ENCODE measurements at places on chromosomes 1 and 21. TPM values are rescaled to one million over a fixed set of nuclear protein-coding genes. Genes with fewer than 3 reads are reported as not detected.

MYBPHL gene
- not detected for total RNA-seq

DNA sequence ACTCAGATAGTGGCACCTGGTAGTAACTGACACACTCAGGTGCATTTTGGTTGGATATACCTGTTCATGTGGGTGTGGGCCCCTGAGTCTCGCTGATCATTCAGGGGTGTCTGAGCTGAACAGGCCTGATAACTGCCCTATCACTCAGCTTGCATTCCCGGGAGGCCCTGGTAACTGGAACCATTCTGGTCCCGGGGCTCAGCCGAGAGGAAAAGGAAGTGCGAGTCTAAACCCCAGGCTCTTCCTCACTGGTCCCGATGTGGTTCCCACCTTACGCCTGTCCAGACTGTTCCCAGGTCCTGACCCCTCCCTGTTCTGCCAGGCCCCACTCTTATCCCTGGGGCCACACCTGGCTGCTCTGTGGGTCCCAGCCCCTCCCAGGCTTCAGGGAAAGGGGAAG is 11.7 kb upstream of the CDK18 start:
- DNase-seq: no peak

DNA sequence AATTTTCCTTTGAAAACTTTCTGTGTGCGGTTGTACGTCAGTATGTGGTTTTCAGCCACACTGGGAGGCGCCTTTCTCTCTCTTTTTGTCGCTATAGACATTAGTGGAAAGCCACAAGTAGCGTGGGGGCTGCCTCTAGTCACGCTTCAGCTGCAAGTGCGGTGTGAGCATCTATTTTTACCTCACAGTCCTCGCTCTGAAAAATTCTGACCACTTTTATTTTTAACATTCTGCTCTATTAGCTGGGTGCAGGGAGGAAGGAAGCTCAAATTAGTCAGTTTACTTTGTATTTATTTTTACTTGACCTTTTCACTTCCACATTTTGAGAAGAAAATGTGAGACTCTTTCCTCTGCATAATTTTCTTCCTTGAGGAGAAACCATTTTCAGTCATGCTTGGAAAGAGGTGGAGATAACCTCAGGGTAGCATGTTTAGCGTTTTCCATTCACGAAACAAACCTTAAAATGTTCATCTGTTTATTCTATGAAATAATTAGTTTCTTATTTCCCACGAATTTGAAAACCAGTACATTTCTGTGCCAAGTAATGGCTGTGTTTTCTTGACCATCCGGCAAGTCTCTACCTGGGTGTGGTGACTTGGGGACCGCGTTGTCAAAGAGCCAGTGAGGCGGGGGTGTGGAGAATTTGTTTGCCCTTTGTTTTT is 35.6 kb downstream of the ADARB1 start:
- peak; percentile 79 for DNase-seq

USF1 gene
- total RNA-seq: 46.5 TPM

- peak; percentile 61 for DNase-seq
Observed at GRCh38 chr21:41953249-41953830, 478 bp downstream of the C2CD2 start.

GRCh38 chr1:202844259-202844658 is 33.5 kb downstream of the PCAT6 start:
- no peak for DNase-seq

DNA sequence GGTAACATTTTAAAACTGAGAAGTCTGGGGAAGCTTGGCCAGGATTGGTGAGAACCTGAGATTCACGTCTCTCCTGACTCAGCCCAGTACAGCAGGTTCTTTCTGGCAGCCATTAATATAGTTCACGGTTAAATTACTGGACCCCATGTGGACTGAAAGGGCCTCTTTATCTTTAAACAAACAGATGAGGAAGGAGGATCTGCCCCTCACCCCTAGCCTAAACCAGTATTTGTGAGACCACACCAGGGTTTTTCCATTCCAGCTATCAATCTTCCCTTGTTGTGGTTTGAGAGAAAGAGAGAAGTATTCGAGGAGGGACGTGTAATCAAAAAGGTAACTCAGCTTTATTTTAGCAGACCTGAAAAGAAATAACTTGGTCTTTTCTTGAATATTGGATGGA is 137.1 kb downstream of the PROX1 start:
- no peak for DNase-seq

DNA sequence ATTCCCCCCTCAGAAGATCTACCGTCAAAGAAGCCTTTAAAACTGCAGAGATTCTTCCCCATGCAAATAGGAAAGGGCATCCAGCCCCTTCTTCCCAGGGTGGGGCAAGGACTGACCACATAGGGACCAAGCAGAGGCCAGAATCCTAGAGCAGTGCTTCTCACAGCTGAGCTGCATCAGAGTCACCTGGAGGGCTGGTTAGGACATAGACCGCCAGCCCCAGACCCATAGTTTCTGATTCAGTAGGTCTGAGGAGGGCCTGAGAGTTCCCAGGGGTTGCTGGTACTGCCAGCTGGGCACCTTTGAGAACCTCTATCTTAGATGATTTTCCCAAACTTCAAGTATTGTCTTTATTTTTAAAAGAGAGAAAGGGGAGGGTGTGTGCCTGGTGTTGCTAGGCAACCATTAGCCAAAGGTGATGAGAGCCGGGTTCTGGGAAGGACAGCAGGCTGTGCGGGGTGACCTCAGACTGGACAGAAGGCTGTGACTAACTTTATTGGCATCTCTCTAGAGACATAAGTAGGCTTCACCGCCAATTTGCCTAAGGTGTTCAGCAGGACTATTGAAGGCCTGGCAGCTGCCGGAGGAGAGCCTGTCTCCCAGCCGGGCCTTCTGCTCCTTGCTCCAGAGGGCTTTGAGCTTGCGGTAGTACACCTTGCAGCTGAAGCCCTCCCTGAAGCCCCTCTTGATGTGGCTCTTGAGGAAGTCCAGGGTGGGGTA is 3.0 kb downstream of the SPATA46 start:
- no peak for DNase-seq

MASP2 gene
- 0.28 TPM for total RNA-seq

- DNase-seq: no peak
Observed at GRCh38 chr1:206059355-206059915, 6.5 kb downstream of the RHEX start.

DNA sequence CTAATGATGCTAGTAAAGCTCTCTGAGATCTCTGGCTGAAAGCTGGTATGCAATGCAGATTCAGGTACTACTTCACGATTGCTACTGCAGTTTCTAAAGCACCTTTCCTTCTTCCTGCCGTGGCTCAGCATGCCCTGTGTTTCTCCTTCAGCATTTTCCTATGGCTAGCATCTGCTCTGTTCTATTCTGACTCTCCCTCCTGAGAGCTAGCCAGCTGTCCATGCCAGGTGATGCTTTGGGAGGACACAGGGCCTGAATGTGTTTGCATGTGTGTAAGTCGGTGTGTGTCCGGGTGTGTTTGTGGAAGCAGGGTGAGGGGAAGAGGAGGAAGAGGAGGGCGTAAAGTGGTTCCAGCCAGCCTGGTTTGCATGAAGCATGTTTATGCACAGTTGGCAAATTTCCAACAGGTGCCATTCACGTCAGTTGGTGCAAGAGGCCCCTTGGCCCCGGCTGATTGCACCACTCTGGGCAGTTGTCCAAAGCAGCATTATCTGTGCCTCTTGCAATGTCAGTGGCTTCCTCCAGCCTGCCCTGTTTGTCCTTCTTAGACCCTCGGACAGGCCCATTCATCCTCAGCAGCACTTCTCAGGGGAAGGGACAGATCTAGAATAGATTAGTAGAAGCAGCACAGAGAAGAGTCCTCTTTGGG is 433.3 kb downstream of the DISC1 start:
- peak; percentile 41 for DNase-seq

DNA sequence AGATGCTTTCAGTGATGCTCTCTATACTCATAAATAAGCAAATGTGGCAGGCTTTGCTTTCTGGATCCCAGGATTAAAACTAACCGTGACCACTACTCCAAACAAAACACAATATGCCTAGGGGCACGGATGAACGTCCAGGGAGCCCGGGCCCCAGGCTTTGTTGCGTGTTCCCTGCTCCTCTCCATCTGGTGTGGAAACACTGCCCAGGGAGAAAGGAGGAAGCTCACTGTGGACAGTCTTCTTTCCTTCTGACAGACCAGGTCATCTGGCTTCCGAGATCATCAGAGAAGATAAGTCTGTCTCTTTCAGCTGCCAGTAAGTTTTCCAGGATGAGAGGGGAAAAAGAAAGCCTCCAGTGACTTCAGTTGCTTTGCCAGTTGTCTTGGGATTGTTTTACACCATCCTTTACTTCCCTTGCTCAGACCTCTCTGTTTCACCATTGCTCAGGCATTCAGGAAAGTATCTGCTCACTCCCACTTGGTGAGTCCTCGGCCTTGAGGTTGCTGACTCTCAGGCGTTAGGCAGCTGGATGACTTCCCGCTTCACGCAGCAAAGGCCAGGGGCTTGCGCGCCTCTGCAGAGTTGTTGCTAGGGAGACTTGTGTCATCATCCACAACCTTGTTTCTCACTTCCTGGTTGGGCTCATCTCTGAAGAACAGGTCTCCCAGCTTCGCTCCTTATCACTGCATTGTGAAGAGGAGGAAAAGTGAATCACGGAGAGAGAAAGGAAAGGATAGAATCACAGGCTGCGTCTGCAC is 20.6 kb upstream of the PGD start:
- no peak for DNase-seq

- DNase-seq: no peak
Observed at GRCh38 chr1:148362216-148362611, 120.9 kb downstream of the PPIAL4G start.

- no peak for DNase-seq
Observed at GRCh38 chr1:228143480-228144192, 3.6 kb downstream of the GUK1 start.

DNA sequence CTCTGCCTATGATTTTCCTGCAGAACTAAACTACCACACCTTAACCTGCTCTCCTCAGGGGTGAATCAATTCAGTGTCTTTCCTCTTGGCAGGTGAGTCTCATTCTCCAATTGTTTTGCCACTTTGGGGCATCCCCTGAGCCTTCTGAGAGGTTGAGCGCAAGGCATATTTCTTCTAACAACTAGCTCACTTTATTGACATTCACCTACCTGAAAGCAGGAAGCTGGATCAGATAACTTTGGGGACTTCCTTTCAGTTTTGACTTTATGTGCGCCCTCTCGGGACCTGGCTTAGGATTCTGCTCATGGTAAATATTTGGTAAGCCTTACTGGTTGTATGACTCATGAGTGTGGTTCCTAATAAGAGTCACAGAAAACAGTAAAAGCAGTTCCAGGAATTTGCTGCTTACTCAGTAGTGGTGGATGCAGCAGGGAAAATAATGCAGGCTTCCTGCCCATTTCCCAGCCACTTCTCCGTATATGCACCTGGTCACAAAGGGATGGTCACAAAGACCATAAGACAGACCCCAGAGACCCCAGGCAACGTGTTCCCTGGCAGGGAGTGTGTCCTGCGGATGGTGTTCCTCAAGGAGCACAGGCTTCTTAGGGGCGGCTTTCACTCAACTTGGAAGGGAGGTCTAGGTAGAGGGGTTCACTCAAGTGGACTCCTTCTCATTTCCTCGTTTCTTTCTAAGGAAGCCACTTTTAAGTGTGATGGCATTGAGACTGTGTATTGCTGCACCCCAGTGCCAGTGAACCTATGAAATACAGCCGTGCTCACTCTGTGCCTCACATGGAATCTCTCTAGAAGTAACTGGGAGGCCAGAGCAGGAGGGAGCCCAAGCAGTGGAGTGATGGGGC is 22.0 kb upstream of the BATF3 start:
- peak; percentile 83 for DNase-seq

GRCh38 chr1:220281159-220281574 is 8.9 kb upstream of the RAB3GAP2 start:
- no peak for DNase-seq

DNA sequence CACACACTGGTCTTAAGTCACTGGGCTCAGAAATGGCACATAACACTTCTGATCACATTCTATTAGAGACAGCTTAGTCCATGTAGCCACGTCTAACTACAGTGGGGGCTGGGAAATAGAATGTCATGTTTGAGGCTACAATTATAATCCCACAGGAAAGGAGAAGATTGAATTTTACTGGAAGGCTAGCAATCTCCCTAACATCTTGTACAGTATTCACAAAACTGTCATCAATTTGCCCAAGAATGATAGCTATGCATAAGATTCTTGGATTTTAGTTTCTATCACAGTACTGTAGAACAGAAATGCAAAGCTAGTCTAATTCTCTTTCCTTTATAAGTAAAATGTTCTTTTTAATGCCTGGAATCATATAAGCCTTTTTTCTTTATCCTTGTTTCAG is 12.7 kb upstream of the ZMYM6 start:
- DNase-seq: no peak

DNA sequence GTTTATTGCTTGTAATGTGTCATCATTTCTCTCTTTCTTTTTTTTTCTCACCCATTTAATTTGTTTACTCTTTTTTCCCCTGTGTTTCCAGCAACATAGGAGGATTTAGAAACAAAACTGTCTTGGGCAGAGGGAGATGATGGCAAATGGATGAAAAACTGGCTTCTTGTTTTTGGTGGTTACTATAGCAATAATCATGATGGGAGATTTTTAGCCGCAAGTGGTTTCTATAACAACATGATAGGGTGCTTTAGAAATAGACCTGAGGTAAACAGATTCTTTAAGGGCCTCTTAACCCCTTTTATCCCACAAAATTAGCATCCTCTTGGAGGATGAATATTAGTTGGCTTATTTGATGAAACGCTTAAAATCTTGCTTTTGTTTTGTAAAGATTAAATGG is 51.6 kb downstream of the CRB1 start:
- DNase-seq: no peak

DNA sequence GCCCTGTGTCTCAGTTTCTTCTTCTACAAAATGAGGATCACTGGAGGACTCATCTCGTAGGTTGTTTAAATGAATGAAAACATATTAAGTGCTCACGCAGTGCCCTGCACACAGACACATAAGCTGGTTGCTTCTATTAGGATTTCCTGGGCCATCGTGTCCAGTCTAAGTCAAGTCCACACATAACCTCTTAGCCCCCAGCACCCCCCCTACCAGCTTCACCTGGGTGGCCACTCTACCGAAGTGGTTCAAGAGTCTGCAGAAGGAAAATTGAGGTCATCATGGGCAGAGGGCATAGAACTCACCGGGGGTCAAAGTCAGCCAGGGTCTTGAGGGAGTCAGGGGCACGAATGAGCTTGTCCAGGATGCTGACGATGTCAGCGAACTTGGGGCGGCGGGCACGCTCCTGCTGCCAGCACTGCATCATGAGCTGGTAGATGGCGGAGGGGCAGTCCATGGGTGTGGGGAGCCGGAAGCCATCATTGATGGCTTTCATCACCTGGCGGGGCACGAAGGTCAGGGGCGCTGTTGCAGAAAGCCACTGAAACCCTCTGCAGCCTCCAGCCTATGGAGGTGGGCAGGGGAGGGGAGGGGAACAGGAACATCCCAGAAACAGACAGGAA is 25.8 kb downstream of the EPHA2 start:
- no peak for DNase-seq

CHRNB2 gene
- 0.14 TPM for total RNA-seq

DNA sequence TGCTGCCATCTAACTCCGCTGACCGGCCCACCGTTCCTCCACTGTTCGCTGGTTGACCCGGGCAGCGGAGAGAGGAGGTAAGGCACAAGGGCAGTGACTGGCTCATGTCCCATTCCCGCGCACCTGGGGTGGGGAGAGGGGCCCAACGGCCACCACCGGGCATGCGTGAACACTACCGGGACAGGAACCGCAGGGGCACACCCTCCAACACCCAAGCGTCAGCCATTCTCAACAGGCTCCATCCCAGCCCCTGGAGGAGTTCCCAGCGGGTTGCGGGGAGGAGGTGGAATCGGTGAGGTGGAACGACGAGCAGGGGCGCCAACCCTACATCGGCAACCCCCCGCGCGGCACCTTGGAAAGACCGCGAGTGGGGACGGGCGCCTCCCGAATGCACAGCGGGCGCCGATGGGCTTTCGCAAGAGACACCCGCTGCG is 126.7 kb downstream of the LIPI start:
- DNase-seq: no peak

GRCh38 chr21:45791562-45792418 is 148.3 kb downstream of the PCBP3 start:
- DNase-seq: peak; percentile 39

TMEM234 gene
- total RNA-seq: 10.6 TPM

GRCh38 chr1:94952539-94952938 is 25.6 kb upstream of the CNN3 start:
- DNase-seq: no peak
